ENCODE measurements at places on chromosomes 4 and X. TPM values are rescaled to one million over a fixed set of nuclear protein-coding genes. Genes with fewer than 3 reads are reported as not detected.

USP17L28 gene
- polyA plus RNA-seq: not detected

TMEM156 gene
- polyA plus RNA-seq: 0.53 TPM

SYTL4 gene
- polyA plus RNA-seq: 12.5 TPM

RASGEF1B gene
- 3.8 TPM for polyA plus RNA-seq

DGKK gene
- 0.08 TPM for polyA plus RNA-seq

TENM3 gene
- polyA plus RNA-seq: 2.8 TPM

PLP1 gene
- 20.9 TPM for polyA plus RNA-seq

CT83 gene
- not detected for polyA plus RNA-seq
